HEK293T (cell line): ENCODE measurements at places on chromosomes 2 and 18.

GRCh38 chr2:75140288-75140687, 59.0 kb downstream of the TACR1 start:
- no peak for DNase-seq

- DNase-seq, result no peak
Measured at GRCh38 chr2:150450765-150451164, 36.7 kb downstream of the RND3 start.

DNA sequence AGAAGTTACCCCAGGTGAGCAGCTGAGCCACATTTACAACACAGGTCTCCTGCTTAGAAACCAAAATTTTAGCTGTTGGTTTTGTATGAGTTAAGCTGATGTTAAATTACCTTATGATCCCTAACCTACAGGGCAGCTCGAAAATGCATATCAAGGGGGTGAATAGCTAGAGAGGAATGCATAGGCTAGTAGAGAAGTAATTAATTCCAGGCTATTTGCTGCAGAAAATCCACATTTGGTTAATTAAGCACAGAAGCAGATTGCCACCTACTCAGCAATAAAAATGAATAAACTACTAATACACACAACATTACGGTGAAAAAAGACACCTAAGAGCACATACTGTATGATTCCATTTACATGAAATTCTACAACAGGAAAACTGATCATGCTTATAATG, 91.4 kb downstream of the OSBPL1A start:
- DNase-seq, result no peak

DNA sequence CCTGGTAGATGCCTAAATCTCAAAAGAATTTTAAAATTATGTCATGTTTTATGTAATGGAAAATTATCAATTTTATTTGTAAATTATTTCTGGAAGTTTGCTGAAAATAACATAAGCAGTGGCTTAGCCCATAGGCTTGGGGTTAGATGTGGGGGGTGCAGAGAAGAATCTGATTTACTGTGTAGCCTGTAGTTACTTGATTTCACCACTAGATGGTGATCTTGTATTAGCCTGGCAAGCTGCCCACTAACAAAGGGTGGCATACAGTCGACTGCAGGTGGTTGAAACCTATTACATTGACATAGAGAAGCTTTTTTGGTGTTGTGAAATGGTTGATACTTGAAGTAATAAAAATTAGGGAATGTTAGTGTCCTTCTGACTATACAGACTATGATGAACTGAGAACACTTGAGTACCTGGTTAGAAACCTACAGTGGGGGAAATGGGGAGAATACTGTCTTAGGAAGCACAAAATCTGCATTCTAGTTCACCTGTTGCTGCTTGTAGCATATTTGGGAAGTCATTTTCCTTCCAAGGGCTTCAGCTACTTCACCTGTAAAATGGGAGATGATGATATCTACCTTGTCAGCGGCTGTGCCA, 191.0 kb upstream of the LHCGR start:
- peak; percentile 61 for DNase-seq

DNA sequence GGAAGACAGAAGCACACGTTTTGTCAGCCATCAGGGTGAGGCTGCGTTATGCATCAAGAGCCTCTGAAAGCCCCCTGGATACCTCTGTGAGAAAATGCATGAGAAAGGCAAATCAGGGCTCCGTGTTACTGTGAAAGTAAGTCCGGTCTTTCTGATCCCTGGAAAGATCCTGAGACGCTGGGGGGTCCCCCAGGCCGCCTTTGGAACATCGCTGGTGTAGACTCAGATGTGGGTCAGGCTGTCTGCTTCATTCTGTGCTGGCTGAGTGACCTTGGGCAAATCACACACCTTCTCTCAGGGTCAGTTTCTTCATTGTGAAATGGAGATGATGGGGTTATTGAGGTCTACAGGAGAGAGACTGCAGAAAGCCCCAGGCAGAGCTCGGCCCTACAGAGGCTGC, 42.0 kb upstream of the HS6ST1 start:
- no peak for DNase-seq

GRCh38 chr2:217014328-217015105, 154.7 kb upstream of the TNP1 start:
- no peak for DNase-seq

- no peak for DNase-seq
Measured at GRCh38 chr2:209990838-209991237, 11.6 kb upstream of the RPE start.
